CD8-positive, alpha-beta T cell (primary cell): ENCODE measurements at places on chromosomes 3 and 15.

DNA sequence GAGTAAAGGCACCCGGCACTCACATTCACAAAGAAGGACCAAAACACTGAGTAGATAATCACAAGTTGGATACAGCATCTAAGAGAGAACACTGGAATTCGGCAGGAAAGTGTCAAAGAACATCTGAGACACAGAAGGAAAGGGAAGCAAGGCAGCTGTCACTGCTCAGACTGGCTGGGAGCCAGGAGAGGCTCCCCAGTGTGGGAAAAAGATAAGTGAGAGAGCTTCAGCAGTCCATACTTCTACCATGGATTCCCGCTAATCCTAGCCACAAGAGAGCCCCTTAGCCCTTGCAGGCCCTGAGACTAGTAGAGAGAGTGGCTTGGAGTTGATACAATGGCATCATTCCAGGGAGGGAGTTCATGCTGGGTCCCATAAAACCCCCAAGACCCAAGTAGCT is 36.7 kb upstream of the CP start:
- DNase-seq = no peak

DNA sequence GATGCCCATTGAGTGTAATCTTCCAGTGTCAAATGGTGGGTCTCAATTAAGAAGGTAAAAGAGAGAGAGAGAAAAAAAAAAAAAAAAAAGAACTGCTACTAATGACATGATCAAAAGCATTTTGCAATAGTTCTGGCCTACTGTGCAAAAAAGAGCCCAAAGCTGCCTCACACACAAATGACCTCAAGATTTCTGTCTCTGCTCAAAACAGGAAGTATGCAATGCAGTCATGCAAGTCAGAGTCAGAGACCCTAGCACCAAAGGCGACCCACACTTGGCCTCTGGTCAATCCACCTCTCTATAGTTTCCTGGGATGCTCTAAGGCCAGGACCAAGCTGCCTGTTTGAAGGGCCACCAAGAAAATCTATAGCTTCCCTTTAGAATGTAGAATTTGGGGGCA is 323.5 kb downstream of the VPS13C start:
- DNase-seq = no peak

GRCh38 chr15:69666441-69666882 is 213.8 kb downstream of the RPLP1 start:
- DNase-seq = peak; percentile 60

DNA sequence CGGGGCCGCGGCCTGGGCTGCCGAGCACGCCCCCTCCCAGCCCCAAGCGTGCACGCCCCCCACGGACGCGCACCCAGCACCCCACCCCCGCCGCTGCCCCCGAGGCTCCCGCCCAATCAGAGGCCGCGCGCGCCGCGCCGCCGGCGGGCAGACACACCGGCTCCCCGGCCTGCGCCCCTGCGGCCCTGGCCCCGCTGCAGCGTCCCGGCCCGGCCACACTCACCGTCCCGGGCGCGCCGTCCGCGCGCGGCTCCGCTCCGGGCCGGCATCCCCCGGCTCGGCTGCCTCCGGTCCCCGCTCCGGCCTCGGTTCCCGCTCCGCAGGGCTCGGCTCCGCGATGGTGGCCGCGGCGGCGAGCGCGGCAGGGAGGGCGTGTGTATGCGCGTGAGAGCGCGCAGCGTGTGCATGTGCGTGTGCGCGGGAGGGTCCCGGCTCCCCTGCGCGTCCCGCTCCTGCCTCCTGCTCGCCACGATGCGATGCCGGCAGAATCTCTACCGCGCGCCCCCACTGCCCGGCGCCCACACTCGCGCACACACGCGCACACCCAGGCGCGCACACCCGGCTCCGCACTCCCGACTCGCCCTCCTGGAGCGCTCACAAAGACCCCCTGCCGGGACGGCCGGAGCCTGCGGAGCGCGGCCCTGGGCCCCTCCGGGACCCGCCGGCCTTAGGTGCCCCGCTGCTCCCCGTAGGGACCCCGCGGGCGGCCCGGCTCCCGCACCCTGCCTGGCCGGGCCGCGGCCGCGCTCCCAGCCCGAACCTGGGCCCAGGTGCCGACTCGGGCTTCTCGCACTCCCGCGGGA is 186.5 kb upstream of the LINGO1 start:
- DNase-seq = no peak

GRCh38 chr3:137039570-137039969 is 81.8 kb downstream of the IL20RB start:
- no peak for DNase-seq
